ENCODE measurements at places on chromosomes 6 and 20. TPM values are rescaled to one million over a fixed set of nuclear protein-coding genes. Genes with fewer than 3 reads are reported as not detected.

RNASET2 gene
- total RNA-seq: 73.1 TPM

TPX2 gene
- 16.1 TPM for total RNA-seq

PRR18 gene
- 0.18 TPM for total RNA-seq

ZBTB46 gene
- 26.4 TPM for total RNA-seq

JARID2 gene
- 22.6 TPM for total RNA-seq
